ENCODE measurements at places on chromosomes 1 and 21. TPM values are rescaled to one million over a fixed set of nuclear protein-coding genes. Genes with fewer than 3 reads are reported as not detected.

ATP6V1G3 gene
- not detected for total RNA-seq

SH2D2A gene
- 86.0 TPM for total RNA-seq

KCNE2 gene
- total RNA-seq = not detected

FCMR gene
- total RNA-seq = 145 TPM

CD1C gene
- not detected for total RNA-seq

FCRL6 gene
- total RNA-seq = 7.3 TPM

- H3K36me3 ChIP-seq = no peaks in the 10 kb centered on the region
- H3K4me1 ChIP-seq = peaks cover 1% of the 10 kb centered on the region
- peaks cover 10% of the 10 kb centered on the region for H3K27me3 ChIP-seq
- no peak for DNase-seq
- H3K27ac ChIP-seq = no peak overlapping the region
Measured at GRCh38 chr21:35927262-35927661, 133.1 kb downstream of the SETD4 start.

GRCh38 chr1:99726818-99727217 is 39.6 kb downstream of the FRRS1 start:
- no peaks in the 10 kb centered on the region for H3K4me1 ChIP-seq
- H3K36me3 ChIP-seq = peaks cover 5% of the 10 kb centered on the region
- no peak overlapping the region for H3K4me3 ChIP-seq
- no peak overlapping the region for H3K27ac ChIP-seq
- no peaks in the 10 kb centered on the region for H3K27me3 ChIP-seq
- DNase-seq = no peak

- H3K4me1 ChIP-seq = peaks cover 22% of the 10 kb centered on the region
- H3K36me3 ChIP-seq = no peaks in the 10 kb centered on the region
- H3K27me3 ChIP-seq = peaks cover 5% of the 10 kb centered on the region
- peak; percentile 61 for DNase-seq
- H3K27ac ChIP-seq = peak overlapping the region; percentile 94
Measured at GRCh38 chr1:6603915-6604558, 1.4 kb upstream of the KLHL21 start.

DNA sequence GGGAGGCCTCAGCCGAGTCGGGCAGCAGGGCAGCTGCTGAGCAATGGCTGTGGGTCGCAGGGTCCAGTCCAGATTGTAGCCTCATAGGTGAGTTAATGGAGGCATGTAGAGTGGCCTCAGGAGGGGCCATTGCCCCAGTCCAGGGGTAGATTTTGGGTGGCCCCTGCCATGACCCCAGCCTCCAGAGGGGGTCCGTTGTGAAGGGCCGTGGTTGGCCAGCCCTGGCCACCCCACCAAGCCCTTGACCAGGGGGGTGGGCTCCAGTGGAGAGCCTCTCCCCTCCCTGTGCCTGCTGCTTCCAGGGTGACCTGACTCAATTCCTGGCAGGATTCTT is 26.1 kb downstream of the TRPM2 start:
- peaks cover 6% of the 10 kb centered on the region for H3K27me3 ChIP-seq
- DNase-seq = peak; percentile 22
- peaks cover 89% of the 10 kb centered on the region for H3K36me3 ChIP-seq
- no peak overlapping the region for H3K4me3 ChIP-seq

DNA sequence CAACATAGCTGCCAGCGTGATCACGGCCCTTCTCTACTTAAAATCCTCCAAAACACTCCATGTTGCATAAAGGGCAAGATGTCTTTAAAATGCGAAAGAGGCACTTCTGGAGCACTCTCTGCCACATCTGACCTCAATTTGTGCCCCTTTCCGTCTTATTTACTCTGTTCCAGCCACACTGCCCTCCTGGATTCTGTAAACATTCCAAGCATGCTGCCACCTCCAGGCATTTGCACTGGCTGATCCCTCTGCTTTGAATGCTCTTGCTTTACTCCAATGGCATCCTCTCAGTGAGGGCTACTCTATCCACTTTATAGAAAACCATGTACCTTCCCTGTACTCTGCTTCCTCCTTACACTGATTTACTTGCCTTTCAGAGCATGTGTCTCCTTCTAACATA is 5.3 kb upstream of the RGS7 start:
- H3K27me3 ChIP-seq = peaks cover 22% of the 10 kb centered on the region
- no peaks in the 10 kb centered on the region for H3K4me1 ChIP-seq
- no peak overlapping the region for H3K27ac ChIP-seq
- DNase-seq = no peak
- no peaks in the 10 kb centered on the region for H3K36me3 ChIP-seq

DNA sequence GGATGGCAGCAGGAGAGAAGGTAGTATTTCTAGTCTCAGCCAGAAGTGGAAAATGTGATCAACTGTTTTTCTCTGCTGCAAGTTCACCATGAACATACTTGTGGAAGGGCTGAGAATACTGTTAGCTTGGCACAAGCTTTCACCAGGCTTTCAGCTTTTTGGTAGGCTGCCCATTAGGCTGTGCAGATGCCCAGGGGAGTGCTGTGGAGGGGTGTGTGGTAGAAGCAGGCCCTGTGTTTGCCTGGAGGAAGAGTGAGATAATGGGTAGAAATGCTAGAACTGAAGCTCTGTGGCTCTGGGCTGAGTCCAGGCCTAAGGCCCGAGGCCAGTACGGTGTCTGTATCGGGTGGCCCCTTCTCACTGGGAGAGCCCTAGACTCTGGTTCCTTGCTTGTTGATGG is 9.8 kb downstream of the DNAJC6 start:
- DNase-seq = no peak
- peaks cover 5% of the 10 kb centered on the region for H3K36me3 ChIP-seq
- H3K27ac ChIP-seq = no peak overlapping the region
- H3K27me3 ChIP-seq = peaks cover 2% of the 10 kb centered on the region
- H3K4me3 ChIP-seq = no peak overlapping the region
- peaks cover 5% of the 10 kb centered on the region for H3K4me1 ChIP-seq

- no peaks in the 10 kb centered on the region for H3K4me1 ChIP-seq
- DNase-seq = no peak
- H3K36me3 ChIP-seq = no peaks in the 10 kb centered on the region
- H3K27ac ChIP-seq = no peak overlapping the region
- peaks cover 14% of the 10 kb centered on the region for H3K27me3 ChIP-seq
Measured at GRCh38 chr1:20124456-20125057, 5.2 kb upstream of the PLA2G2D start.

DNA sequence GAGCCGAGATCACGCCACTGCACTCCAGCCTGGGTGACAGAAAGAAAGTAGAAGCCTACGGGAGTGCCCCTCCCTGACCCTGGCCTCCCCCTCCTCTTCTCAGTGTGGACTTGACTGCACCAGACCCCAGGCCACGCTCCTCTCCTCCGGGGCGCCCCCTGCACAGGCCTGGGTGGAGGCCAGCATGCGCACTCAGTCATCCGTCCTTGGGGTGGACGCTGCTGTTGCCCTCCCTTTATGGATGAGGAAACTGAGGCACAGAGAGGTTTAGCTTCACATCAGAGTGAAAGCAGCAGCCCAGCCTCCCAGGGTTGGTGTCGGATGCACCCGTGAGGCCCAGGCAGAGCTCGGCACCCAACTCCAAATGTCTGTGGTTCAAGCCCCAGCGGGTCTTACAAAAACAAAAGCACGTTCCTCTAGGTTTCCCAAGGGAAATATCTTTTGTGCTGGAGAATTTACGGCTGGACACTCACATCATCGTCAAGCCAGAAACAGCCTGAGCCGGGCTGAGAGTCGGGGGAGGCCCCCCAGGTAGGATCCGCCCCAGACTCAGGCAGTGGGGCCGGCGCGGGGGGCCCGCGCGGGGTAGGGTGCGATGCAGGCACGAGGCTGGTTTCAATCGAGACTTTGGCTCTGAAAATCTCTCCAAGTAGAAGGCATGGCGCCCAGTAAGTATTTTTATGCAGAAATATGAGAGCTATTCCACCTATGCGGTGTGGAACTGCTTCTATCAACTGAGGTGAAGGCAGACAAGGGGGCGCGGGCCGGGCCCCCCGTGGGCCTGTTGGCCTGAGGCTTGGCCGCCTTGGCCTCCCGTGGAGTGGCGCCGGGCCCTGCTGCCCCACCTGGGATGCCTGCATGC is 36.6 kb downstream of the MORN1 start:
- no peak overlapping the region for H3K4me3 ChIP-seq
- no peak overlapping the region for H3K27ac ChIP-seq
- DNase-seq = no peak
- H3K27me3 ChIP-seq = no peaks in the 10 kb centered on the region
- no peaks in the 10 kb centered on the region for H3K4me1 ChIP-seq

GRCh38 chr1:151509350-151510019 is 1.7 kb upstream of the CGN start:
- no peak overlapping the region for H3K4me3 ChIP-seq
- no peak overlapping the region for H3K27ac ChIP-seq
- H3K27me3 ChIP-seq = peaks cover 33% of the 10 kb centered on the region
- H3K36me3 ChIP-seq = no peaks in the 10 kb centered on the region
- DNase-seq = no peak

DNA sequence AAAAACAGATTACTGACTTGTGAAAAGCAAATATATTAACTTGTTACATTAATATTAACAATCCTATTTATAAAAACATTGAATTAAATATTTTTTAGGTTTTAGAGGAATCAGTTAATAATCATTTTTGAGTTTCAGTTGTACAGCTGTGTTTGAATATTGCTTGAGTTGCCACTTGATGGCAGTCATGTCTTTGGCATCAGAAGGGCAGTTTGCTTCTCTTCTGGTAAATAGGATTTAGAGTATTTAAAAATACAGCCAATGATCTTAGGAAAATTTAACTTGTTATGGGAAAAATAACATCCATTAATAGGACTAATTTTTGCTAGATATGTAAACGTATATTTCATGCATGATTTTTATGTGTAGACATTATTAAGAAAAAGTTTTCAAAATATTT is 234.1 kb downstream of the NCAM2 start:
- DNase-seq = no peak
- no peaks in the 10 kb centered on the region for H3K36me3 ChIP-seq
- H3K27ac ChIP-seq = no peak overlapping the region
- no peaks in the 10 kb centered on the region for H3K27me3 ChIP-seq

GRCh38 chr1:234276151-234276788 is 97.0 kb upstream of the COA6 start:
- H3K27ac ChIP-seq = no peak overlapping the region
- H3K4me3 ChIP-seq = no peak overlapping the region
- no peak for DNase-seq
- peaks cover 73% of the 10 kb centered on the region for H3K36me3 ChIP-seq

DNA sequence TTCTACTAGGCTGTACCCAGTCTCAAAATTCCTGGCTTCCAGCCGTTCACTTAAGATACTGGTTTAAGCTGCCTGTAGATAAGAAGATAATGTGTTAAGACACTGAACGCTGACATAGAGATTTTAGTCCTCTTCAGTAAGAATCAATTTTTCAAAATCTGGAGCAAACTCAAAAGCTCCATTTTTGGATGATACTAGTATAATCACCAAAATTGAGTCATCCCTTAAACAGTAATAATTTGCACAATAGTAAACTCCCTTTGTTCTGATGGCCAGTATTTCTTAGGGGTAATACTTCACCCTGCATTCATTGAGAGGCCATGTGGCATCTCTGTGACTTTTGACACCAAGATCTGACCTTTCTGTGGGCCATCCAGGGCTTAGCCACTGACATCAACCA is 299.8 kb upstream of the USP25 start:
- DNase-seq = no peak
- H3K4me1 ChIP-seq = no peaks in the 10 kb centered on the region
- no peaks in the 10 kb centered on the region for H3K27me3 ChIP-seq
